Fibroblast of the conjunctiva (primary cell): ENCODE measurements at places on chromosomes 6 and 20.

DNA sequence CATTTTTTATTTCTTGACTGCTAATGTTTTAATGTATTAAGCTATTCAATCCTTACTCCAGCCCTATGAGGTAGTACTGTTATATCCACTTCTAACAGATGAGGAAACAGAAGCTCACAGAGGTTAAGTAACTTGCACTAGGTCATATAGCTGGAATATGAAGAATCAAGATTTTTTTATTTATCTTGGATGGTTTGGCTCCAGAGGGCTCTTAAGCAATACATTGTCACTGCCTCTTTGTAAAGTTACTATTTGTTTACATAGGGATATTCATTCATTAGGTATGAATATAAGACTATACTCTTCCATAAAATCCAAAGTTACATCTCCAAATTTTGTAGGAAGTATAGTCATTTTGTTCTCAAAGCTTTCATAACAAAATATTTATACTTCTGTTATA is 113.8 kb downstream of the LAMP5 start:
- DNase-seq, result no peak

DNA sequence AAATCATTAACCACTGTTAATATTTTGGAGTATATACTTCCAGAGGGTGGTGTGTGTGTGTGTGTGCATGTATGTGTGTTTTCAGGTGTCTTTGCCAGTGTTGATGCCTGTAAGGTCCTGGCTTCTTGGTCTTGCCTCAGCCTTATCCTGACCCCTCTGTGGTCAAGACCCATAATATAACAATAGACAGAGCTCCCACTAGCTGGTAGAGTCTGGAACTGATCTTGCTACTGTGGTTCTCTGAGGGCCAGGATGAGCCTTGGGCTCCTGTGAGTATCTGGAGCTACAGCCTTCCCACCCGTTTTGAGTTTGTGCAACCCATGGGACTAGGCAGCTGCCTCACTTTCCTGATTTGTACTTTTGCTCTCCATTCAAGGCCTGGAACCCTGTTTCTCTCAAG is 191.0 kb downstream of the IBTK start:
- no peak for DNase-seq

GRCh38 chr20:13245250-13245723 is 24.2 kb downstream of the ISM1 start:
- no peak for DNase-seq

DNA sequence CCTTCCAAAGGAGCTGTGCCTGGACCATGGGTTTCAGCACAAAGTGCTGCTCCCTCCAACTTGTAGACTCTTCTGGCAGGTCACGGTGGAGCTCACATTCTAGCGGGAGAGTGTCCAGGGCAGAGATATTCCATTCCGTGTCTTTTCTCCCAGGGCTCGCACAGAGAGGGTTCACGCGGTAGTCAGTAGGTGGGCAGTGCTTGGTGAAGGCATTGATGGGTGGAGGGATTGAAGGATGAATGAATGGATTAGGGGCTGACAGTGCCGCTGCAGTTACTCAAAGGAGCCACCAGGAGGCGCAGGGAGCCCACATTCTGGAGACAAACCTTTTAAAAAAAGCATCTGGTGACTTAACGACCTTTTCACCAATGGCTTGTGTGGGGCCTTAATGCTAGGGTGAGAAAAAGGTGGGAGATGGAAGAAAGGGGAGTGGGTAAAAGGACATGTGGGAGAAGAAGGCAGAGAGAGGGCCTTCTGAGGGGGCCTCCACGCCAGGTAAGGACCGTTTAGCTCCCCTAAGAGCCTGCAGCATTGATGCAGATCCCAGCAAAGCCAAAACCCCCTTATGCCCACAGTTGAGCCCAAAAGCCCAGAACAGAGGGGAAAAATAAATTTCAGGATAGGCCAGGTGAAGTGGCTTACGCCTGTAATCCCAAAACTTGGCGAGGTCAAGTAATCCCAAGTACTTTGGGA is 17.5 kb upstream of the FAM110A start:
- DNase-seq, result peak; percentile 30

GRCh38 chr20:41390889-41391288 is 24.3 kb upstream of the EMILIN3 start:
- no peak for DNase-seq

DNA sequence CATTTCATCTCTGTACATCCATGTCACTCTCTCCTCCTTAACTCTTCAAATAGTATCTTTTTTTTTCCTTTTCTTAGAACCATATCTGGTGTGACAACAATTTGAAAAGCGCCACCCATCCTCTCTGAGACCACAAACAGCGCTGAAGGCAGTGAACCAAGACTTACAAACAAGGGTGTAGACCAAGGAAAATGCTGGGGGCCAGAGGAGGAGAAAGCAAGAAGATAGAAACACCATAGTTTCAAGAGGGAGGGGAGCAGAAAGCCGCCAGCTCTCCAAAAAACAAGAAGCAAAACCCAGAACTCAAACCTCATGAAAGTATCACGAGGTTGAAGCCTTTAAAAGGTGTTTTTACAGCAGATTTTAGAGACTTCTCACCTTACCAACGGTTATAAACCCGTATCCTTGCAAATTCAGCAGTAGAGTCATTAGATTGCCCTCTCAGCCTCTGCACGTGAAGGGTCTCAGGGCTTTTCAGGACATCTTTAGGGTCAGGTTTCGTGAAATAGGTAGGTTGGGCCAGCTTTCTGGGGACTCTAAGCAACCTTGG is 13.3 kb upstream of the RIPOR2 start:
- no peak for DNase-seq

DNA sequence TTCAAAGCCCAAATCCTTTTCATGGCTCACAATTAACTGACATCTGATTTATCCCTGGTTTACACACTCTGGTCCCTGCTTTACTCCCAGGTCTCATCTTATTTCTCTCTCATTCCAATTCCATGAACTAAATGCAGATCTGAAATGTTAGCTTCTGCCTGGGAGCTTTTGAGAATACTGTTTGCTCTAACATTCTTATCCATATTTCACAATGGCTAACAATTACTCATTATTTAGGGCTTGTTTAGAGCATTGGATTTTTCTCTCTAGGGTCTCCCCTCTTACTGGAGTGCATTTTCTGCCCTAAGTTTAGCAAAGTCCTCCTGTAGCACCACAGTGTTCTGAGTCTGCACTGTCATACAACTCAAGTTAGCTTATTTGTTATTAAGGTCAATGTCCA is 121.5 kb upstream of the HCRTR2 start:
- DNase-seq, result no peak

GRCh38 chr6:157224178-157224950 is 99.0 kb downstream of the TMEM242 start:
- DNase-seq, result no peak

GRCh38 chr6:156717542-156717941 is 59.6 kb upstream of the ARID1B start:
- no peak for DNase-seq

- DNase-seq, result peak; percentile 88
These were observed 17.8 kb upstream of the ZNF217 start for GRCh38 chr20:53611449-53611894.
